Heart left ventricle (tissue), 16 donors: ENCODE measurements at places on chromosomes 1 and 21.

DNA sequence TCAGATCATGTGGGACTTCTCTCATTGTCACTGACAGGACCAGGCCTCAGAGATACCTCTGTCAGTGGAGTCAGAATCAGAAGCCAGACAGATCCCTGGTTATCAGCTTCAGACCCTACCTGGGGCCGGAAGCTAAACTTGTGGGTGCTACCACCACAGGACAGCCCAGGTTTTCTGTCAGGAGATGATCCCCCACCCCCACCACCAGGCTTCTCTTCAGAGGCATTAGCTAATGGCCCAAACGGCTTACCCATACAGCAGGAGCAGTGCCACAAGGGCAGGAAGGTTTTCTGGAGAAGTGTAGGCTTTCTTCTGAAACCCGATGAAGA is 105.5 kb downstream of the ABCA4 start:
- DNase-seq, result no peak

DNA sequence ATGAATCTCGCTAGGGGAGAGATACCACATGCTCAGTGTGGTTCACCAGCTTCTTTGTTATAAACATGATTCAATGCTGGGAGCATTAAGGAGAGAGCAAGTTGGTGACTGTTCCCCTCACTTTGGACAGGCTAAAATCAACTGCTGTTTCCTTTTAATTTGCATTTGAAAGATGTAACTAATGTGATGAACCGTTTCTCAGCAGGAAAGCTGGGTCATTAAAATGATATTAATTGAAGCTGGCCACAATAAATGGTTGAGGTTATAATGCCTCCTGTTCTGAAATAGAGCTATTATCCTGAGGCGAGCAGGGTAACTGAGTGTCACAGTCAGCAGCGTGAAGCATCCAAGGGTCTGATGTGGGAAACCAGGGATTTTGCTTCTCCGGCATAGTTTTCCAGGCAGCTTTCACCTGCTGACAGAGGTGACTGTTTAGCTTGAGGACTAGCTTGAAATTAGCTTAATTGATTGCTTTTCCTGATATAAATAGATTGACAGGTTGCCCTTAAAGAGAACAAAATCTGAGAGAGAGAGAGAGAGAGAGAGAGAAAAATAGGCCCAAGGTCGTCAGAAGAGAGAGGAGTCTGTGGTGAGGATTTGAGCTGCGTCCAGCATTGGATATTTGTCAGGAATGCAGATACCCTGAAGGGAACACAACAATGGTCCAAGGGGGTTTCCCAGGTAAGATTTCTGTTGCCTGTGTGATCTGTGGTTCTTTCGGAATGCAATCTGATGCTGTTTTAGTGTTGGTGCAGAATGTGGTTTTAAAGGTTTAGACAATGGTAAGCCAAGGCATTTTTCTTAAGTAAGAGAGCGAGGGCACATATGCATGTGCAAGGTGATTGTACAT is 209.7 kb downstream of the PATJ start:
- DNase-seq, result no peak

GRCh38 chr1:226646026-226646869 is 92.8 kb downstream of the ITPKB start:
- DNase-seq, result peak; percentile 26

DNA sequence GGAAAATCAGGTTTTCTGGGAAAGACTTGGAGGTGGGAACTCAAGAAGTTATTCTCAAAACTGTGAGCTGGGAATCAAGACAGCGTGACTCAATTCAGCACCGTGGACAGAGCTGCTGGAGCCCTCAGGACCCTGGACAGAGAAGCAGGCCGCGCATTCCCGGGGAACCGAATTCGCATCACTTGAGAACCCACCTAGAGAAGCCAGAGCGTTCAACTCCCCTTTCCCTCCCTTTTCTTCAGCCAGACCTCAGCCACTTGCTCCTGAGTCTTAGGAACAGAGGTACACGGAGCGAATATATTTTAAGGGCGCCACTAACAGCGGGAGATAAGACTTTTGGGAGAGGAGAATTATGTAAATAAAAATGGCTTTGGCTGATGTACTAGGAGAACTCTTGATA is 2.0 kb upstream of the LIN28A start:
- peak; percentile 72 for DNase-seq
